A549 treated with RU486 at 1 μM for 4 hours (cell line): ENCODE measurements at places on chromosomes 6 and 20. TPM values are rescaled to one million over a fixed set of nuclear protein-coding genes. Genes with fewer than 3 reads are reported as not detected.

CSNK2B gene
- 168 to 197 TPM (median 178 TPM) in 5 replicates for total RNA-seq

VSX1 gene
- total RNA-seq, result 0.74 to 1.6 TPM (median 1.1 TPM) in 5 replicates

MOXD1 gene
- 1.5 to 2.6 TPM (median 1.8 TPM) in 5 replicates for total RNA-seq

SLX4IP gene
- 2.2 to 2.9 TPM (median 2.6 TPM) in 5 replicates for total RNA-seq

CNBD2 gene
- 4.3 to 5.9 TPM (median 5.2 TPM) in 5 replicates for total RNA-seq

RAB32 gene
- total RNA-seq, result 36.1 to 48.4 TPM (median 46.2 TPM) in 5 replicates

SPATA2 gene
- 6.8 to 9.1 TPM (median 8.4 TPM) in 5 replicates for total RNA-seq

SOX18 gene
- total RNA-seq, result 1.3 to 2.8 TPM (median 2.5 TPM) in 5 replicates

HLA-DPA1 gene
- 0.33 TPM in 1 of 5 replicates, not detected in the others for total RNA-seq

SRXN1 gene
- total RNA-seq, result 266 to 333 TPM (median 278 TPM) in 5 replicates

LIN28B gene
- total RNA-seq, result 1.4 to 2.0 TPM (median 1.7 TPM) in 5 replicates

ALDH5A1 gene
- total RNA-seq, result 6.1 to 8.3 TPM (median 7.6 TPM) in 5 replicates

F13A1 gene
- total RNA-seq, result not detected in 5 replicates

NXT1 gene
- total RNA-seq, result 61.8 to 80.2 TPM (median 72.9 TPM) in 5 replicates

METTL24 gene
- not detected in 5 replicates for total RNA-seq

REPS1 gene
- 17.8 to 23.2 TPM (median 21.3 TPM) in 5 replicates for total RNA-seq

LRRC73 gene
- 0.95 to 1.5 TPM (median 1.4 TPM) in 5 replicates for total RNA-seq

BTN2A1 gene
- 18.6 to 24.2 TPM (median 23.2 TPM) in 5 replicates for total RNA-seq

OXT gene
- total RNA-seq, result not detected in 5 replicates

LRP11 gene
- 21.8 to 41.2 TPM (median 37.2 TPM) in 5 replicates for total RNA-seq

MTFR2 gene
- 7.7 to 13.6 TPM (median 13.1 TPM) in 5 replicates for total RNA-seq

TP53TG5 gene
- total RNA-seq, result not detected in 5 replicates

FERMT1 gene
- total RNA-seq, result 15.8 to 17.7 TPM (median 17.0 TPM) in 5 replicates

LY6G6C gene
- 0.20 TPM in 1 of 5 replicates, not detected in the others for total RNA-seq

GTSF1L gene
- not detected in 5 replicates for total RNA-seq

GABRR1 gene
- not detected in 5 replicates for total RNA-seq

RBM24 gene
- total RNA-seq, result 10.4 to 13.7 TPM (median 12.7 TPM) in 5 replicates

SNRPB gene
- total RNA-seq, result 866 to 1,088 TPM (median 1,022 TPM) in 5 replicates

TUBB1 gene
- total RNA-seq, result not detected in 5 replicates

INSM1 gene
- total RNA-seq, result not detected in 5 replicates

TP53INP2 gene
- total RNA-seq, result 6.5 to 8.7 TPM (median 8.1 TPM) in 5 replicates

ZC3H12D gene
- total RNA-seq, result 0.06 to 0.09 TPM (median 0.06 TPM) in 4 of 5 replicates, not detected in the other

SLC22A2 gene
- 0.10 to 0.23 TPM in 2 of 5 replicates, not detected in the others for total RNA-seq

LAMP5 gene
- total RNA-seq, result 0.05 TPM in 1 of 5 replicates, not detected in the others

RAE1 gene
- 60.1 to 72.3 TPM (median 69.2 TPM) in 5 replicates for total RNA-seq

BTBD3 gene
- total RNA-seq, result 10.0 to 18.8 TPM (median 17.6 TPM) in 5 replicates

TBX18 gene
- 12.7 to 21.0 TPM (median 15.1 TPM) in 5 replicates for total RNA-seq

RCAN2 gene
- not detected in 5 replicates for total RNA-seq

CDH22 gene
- 0.06 TPM in 1 of 5 replicates, not detected in the others for total RNA-seq

BRD2 gene
- total RNA-seq, result 116 to 154 TPM (median 131 TPM) in 5 replicates

WFDC11 gene
- not detected in 5 replicates for total RNA-seq

LINC00237 gene
- not detected in 5 replicates for total RNA-seq

ULBP3 gene
- 3.4 to 4.2 TPM (median 3.8 TPM) in 5 replicates for total RNA-seq

DUSP15 gene
- 0.57 to 1.8 TPM (median 0.95 TPM) in 5 replicates for total RNA-seq

MDFI gene
- 0.55 to 0.85 TPM (median 0.74 TPM) in 5 replicates for total RNA-seq

KCNK17 gene
- not detected in 5 replicates for total RNA-seq

HFE gene
- 8.9 to 13.3 TPM (median 12.2 TPM) in 5 replicates for total RNA-seq
